ENCODE measurements at places on chromosomes 13 and 19.
A peak's percentile ranks its signal among the peaks of the same experiment; 100 is the strongest.

GRCh38 chr19:10979951-10980381, 19.1 kb downstream of the SMARCA4 start:
- no peak for DNase-seq

- DNase-seq, result no peak
Observed at GRCh38 chr19:3010871-3011270, 18.2 kb downstream of the TLE2 start.

GRCh38 chr13:113647351-113648215, 10.4 kb downstream of the ATP4B start:
- no peak for DNase-seq

GRCh38 chr13:67228916-67229315, 1.2 kb downstream of the PCDH9 start:
- no peak for DNase-seq

DNA sequence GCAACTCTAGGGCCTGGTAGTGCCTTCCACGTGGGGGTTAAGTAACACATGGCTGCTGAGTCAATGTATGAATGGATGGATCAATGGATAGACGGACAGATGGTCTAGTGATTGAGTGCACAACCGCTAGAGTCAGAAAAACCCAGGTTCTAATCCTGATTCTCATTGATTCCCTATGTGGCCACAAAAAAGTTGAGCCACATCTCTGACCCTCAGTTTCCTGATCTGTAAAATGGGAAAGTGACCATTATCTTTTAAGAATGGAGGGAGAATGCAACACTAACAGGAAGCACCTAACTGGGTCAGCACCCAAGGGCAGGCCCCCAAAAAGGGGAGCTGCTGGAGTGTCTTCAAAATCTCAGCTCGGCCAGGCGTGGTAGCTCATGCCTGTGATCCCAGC, 2.6 kb downstream of the SMIM7 start:
- DNase-seq, result no peak

DNA sequence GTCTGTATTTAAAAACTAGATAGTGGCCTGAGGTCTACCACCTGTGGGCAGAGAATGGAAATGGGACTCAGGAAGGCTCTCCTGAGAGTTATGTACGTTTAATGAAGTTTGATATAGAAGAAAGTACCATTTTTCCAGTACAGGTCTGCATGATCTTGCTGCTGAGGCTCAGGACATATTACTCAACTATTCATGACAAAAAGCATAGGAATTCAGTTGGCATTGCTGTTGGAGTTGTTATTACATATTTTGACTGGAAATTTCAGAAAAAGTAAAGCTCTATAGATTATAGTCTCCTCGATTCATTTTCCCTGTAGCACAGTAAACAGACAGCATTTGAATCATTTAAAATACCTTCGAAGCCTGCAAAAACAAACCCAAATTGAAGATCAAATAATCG, 469.8 kb downstream of the DCT start:
- no peak for DNase-seq

DNA sequence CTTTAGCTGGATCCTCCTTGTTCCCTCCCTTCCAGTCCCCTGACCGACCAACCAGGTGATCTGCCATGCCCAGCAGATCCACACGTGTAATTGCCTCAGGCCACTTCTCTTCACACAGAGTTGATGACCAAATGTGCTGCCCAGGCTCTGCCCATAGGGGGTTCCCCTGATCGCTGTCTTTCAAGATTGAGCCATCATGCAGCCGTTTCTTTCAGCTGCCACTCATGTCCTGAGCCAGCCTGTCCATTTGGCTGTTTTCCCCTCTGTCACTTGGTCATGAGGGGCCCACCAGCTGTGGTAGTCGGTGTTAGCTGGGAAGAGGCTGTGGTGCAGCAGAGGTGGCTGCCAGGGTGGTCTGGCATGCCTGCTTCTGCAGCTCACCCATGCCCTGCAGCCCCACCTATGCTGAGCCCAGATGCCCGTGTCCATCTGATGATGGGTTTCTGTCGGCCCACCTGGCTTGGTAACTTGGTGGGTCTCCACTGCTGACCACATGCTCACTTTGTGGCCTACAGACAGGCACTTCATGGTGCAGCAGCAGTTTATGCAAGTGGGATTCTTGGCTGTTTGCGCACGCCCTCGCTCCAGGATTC, 35.6 kb upstream of the GPR183 start:
- no peak for DNase-seq

GRCh38 chr13:33838647-33839046, 20.7 kb downstream of the RFC3 start:
- no peak for DNase-seq

DNA sequence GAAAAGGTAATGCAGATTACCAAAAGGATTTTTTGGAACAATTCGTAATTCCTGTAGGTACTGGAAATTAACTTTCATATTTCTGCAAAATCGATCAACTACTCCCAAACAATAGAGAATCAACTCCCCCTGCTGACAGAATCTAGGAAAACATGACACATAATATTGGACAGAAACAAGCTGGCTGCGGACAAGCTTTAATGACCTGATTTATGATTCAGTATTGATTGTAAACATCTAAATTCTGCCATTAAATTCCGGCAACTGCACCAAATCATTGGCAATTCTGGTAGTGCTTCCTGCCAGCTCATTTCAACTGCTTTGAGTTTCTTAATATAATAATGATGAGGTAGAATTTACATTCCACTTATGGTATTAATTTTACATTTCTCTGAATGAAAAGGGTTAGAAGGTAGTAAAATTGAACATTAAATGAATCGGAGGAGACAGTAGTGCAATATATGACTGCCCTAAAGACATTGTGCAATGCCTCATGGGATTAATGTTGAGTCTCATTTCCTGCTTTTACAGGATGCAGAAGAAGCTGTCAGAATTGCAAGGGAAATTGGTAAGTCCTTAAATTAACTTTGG, 146.5 kb downstream of the PCCA start:
- peak; percentile 86 for DNase-seq

GRCh38 chr13:31096654-31097302, 64.9 kb downstream of the HSPH1 start:
- no peak for DNase-seq

GRCh38 chr13:50229960-50230661, 214.9 kb downstream of the KCNRG start:
- DNase-seq, result peak; percentile 91

GRCh38 chr19:38653028-38653571, 5.7 kb downstream of the ACTN4 start:
- no peak for DNase-seq

DNA sequence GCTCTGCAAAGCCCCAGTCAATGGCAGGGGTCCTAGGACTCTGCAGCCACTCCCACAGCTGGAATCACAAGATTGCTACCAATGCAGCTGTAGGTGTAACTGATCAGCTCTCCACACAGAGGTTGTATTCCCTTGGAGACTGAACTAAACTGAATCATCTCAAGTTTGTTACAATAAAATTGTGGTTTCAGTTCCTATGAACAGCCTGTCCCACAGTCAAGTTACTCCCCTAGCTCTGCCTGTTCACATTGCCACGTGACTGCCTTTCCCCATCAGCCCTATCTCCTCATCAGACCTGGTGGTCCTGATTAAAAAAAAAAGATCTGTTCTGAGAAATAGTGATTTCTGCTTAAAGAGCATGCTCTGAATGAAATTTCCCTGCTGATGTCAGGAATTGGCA, 287.9 kb upstream of the NBEA start:
- no peak for DNase-seq

DNA sequence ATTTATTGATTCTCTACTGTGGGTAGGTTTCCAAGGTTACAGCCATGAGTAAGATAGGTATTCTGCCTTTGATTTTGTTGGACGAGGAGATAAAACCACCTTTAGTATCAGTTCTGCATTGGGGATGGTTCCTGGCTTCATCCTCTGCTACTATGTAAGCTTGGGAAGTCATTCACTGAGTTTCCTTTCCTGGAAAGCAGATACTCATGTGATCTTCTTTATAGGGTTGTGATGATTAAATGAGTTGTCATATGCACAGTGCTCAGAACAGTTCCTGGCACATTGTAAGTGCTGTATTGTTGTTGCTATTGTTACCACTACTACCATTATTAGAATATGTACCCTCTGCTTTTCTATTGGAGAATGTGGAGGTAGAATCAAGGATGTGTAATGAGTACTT, 13.1 kb upstream of the WTIP start:
- no peak for DNase-seq

GRCh38 chr13:114021464-114022308, 47.8 kb upstream of the C13orf46 start:
- DNase-seq, result no peak

GRCh38 chr13:80577926-80578670, 237.2 kb upstream of the SPRY2 start:
- DNase-seq, result no peak

- no peak for DNase-seq
Observed at GRCh38 chr13:27857282-27857681, 62.5 kb upstream of the PDX1 start.

GRCh38 chr19:19226663-19227062, 14.9 kb downstream of the NCAN start:
- no peak for DNase-seq

GRCh38 chr13:100280681-100281080, 191.8 kb downstream of the PCCA start:
- DNase-seq, result no peak
